ENCODE measurements at places on chromosomes 1 and 21. TPM values are rescaled to one million over a fixed set of nuclear protein-coding genes. Genes with fewer than 3 reads are reported as not detected.

GUCA2A gene
- not detected for polyA plus RNA-seq

AIM2 gene
- not detected for polyA plus RNA-seq

BLACAT1 gene
- 3.8 TPM for polyA plus RNA-seq

LCE2B gene
- polyA plus RNA-seq: not detected

CTH gene
- 11.7 TPM for polyA plus RNA-seq

TMEM59 gene
- 308 TPM for polyA plus RNA-seq

MAP3K21 gene
- polyA plus RNA-seq: 27.3 TPM

DNA sequence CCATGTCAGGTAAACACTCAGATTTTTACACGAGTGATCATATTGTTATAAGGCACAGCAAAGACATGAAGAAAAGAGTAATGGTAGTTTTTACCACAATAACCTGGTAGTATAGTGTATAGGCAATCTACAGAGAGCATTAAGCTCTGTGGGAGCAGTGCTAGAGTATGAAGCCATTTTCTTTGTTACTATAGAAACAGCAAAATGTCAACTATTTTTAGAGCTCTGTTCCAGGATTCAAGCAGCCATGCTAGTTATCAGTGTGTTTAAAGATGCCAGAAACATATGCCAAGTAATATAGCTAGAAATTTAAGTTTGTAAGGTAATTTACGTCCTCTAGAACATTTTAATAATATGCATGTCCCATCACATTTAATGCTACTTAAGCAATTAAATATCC lies 77.6 kb upstream of the RGS18 start:
- no peak for DNase-seq

DNA sequence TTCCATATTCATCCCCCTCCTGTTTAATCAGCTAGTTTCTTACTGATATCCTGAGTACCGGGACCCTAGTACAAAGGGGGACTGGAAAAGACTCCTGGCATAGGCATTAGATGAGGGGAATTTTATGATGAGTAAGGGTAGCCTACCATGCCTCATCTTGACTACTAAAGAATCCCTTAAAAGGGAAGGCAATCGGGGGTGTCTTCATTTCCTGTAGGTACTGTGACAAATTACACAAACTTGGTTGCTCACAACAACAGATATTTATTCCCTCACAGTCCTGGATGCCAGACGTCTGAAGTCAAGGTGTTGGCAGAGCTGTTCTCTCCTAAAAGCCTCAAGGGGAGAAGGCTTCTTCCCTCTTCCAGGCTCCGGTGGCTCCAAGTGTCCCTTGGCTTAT lies 28.9 kb upstream of the RUNX1 start:
- no peak for DNase-seq

- no peak for DNase-seq
Observed at GRCh38 chr1:87505391-87505983, 176.8 kb downstream of the LMO4 start.

DNA sequence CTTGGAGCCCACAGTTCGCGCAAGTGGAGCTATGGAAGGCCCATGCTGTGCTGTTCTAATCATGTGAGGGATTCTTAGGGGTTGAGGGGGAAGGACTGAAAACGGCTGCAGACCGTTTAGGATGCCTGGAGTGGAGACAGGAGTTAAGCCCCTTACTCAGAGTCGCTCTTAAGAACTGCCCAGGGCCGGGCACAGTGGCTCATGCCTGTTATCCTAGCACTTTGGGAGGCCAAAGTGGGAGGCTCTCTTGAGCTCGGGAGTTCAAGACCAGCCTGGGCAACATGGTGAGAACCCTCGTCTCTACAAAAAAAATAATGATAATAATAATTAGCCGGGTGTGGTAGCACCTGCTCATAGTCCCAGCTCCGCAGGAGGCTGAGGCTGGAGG lies 1.1 kb downstream of the ZNF672 start:
- no peak for DNase-seq

DNA sequence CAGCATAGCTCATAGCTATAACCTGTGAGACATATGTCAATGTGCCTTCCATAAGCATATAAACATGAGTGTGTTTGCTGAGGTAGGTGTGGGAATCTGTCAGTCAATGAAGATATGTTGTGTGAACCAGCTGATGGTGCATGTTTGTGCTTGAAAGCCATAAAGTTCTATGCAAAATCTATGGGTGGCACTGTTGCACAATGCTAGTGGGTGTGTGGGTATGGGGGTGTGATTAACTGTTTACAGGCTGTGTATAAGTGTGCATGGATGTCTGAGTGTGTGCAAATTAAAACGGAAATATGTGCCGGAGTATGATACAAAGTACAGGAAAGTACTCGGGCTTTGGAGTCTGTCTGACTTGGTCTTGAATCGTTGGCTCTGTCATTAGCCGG lies 1.0 kb upstream of the ATP2B4 start:
- DNase-seq: no peak

GRCh38 chr1:6704746-6705145 lies 3.1 kb upstream of the DNAJC11 start:
- no peak for DNase-seq

GRCh38 chr1:44275991-44276405 lies 62.7 kb downstream of the DMAP1 start:
- DNase-seq: no peak

DNA sequence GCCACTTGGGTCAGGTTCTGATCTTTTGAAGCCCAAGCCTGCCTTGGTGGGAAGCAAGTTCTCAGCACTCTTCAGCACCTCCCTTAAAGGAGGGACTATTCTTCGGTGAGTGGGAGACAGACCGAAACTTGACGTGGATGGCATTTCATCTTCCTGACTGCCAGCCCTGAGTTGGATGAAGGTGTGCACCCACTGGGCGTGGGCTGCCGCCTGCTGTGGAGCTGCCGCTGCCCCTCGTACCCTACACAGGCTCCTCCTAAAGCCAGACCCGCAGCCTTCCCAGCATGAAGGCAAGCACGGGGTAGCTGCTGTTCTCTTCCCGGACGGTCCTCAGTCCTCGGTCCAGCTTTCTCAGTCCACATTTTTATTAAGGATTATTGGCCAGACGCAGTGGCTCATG lies 84.2 kb downstream of the SLC66A1 start:
- DNase-seq: no peak

DNA sequence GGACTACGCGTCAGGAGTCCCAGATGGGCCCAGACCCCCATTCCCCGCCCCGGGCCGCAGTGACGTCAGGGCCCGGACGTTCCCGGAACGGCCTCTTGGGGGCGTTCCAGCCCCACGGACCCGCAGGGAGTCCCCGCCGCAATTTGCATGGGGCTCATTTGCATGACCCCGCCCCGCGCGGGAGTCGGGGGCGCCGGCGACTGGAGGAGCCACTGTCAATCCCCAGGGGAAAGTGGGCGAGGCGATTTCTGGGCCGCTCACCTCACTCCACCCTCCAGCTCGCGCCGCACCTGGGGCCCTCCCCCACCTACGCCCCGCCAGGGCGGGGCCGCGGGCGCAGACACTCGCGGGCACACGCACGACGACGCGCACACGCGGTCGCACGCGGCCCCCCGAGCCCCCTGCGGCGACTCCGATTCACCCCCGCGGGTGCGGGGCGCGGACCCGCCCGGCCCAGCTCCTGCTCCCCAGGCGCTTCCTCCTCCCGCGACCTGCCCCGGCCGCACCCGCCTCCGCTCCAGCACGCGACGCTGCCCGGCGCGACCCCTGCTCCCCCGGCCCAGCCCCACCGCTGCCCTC lies 13.2 kb downstream of the AGRN start:
- peak; percentile 91 for DNase-seq

DNA sequence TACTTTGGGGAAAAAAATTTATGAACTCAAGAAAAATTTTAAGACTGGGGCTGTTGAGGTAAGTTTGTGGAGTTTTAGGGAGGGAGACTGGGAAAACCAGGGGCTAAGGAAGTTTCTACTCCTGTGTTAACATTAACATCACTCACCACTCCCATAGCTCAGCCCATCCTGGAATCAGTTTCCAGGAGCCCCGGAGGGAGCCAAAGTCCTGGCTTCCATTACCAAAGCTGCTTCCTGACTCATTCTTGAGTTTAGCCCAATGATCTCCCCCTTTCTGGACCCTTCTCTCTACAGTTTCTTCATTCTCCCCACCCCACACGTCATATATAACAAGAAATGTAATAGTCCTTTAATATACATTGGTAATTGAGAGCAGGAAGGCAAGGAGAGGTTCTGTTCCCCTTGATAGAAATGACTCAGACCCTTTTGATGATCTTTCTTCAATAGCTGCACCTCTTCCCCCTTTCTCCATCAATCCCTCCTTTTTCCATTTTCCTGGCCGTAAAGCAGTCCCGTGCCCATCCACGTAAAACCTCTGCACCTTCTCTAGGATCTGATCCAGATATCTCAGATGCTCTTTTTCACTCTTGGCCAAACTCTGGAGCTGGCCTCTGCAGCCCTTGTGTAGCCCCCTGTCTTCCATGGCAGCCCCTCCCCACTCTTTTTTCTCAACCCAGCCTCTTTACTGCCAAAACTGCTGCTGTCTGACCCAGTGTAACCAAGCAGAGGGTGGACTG lies 4.6 kb upstream of the PIAS3 start:
- DNase-seq: no peak

DNA sequence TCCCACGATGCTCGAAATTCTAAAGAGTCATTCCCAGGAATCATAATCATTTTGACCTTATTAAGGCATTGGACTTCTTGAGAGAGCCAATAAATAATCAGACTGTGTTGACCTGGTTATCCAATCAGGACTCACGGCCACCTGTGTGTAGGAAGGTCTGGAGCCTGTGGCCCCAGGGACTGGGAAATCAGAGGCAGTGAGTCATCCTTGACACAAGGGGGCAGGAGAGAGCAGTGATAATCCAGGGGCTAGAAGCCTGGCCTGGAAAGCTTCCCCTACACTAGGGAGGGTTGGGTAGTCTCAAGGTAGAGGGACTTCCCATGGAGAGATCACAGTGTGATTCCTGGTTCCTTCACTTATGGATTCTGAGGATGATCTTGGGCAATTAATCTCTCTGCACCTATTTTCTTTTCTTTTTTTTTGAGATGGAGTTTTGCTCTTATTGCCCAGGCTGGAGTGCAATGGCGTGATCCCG lies 4.7 kb downstream of the MR1 start:
- peak; percentile 44 for DNase-seq

DNA sequence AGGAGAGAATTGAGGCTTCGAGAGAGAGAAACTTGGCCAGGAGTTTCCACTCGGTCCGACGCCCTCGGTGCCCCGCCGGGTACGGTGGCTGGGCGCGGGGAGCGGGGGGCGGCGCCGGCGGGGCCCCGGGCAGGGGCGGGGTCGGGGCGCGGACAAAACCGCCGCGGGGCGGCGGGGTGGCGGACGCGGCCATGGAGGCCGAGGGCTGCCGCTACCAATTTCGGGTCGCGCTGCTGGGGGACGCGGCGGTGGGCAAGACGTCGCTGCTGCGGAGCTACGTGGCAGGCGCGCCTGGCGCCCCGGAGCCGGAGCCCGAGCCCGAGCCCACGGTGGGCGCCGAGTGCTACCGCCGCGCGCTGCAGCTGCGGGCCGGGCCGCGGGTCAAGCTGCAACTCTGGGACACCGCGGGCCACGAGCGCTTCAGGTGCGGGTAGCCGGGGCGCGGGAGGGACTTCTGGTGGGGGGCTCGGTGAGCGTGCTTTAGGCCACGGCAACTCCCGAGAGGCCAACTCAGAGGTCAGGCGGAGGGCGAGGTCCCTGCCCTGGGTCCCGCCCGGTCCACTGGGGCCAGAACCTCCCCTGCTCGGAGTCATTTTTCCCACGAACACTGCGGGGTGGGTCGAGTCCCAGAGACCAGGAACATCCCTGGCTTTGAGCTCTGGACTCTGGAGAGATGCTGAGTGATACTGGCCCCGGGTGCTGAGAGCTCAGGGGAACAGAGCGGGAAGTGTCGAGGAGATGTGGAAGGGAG lies 431 bp downstream of the RAB42 start:
- DNase-seq: no peak

DNA sequence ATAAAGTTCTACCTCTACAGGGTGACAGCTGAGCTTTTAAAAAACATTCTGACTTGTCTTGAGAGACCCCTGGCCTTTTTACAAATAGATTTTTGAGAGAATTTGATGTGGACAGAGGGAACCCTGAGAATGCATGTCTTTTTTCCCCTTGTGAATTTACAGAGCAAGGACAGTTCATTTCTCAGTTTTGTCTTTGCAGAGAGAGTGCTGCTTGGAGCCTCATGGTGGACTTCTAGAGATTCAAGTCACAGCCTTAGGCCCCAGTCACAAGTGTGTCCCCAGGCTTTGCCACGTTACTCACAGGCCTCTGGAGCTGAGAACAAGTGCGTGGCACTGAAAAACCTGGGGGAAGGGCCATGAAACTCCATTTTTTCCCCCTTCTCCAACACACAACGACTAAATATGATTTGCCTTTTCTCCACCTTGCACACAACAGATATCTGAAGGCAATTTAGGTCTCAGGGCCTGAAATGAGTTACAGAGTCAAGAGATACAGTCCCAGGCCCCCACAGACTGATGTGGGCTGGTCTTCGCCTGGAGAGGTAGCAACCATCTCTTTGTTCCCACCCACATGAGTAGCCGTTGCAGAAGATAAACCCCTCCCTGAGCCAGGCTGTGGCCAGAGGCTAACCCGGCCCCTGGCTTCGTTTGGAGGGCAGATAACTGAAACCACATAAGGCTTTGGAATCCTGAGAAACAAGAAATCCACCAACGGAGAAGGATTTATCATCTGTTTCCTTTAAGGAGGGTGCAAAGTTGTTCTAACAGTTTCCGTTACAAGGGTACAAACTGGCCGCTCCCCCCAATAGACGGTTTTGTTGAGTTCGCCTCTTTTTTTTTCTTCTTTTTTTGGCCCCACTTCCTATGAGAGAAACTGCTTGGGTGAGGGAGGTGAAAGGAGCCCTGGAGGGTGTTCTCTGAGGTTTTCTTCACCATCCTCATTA lies 1.0 kb upstream of the PIGV start:
- peak; percentile 58 for DNase-seq

DNA sequence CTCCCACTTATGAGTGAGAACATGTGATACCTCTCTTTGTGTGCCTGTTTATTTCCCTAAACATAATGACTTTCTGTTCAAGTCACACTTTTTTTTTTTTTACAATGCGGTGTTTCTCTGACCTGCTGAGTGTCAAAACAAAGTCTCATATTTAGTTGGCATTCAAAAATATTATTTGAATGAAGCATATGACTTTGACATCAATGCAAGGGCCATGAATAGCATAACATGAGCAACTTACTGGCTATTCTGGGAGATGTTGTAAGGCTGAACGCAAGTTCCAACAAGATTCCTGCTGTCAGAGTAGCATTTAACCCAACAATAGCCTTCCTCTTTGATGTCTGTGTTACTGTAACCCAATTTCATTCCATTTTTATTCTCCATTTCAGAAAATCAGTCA lies 2.0 kb upstream of the KRTAP19-1 start:
- no peak for DNase-seq

All from renal pelvis (tissue), 12 donors.